ENCODE measurements at places on chromosomes 1 and 21.

DNA sequence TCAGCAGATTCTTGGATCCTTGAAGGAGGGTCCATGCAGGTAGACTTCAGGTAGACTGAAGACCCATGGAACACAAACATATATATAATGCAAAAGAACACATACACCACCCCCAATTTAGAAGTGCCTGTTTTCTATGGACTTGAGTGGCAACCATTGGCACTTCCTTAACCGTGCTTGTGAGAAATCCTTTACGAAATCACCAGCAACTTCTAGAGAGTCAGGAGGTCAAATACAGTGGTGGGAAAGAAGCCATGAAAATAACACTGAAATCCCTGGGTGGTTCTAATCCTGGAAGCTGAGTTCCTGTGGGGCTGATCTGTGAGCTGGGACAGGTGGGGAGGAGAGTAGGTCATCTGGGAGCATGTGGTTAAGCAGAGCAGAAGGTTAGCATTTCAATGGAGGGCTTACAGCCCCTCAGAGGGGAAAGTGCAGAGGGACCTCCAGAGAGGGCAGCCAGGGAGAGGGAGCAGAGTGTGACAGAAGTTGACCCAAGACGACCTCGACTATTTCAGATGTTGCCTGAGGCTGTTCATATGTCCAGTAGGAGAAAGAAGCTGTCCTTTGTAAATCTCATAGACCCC lies 13.0 kb upstream of the IL10 start:
- DNase-seq, result no peak

DNA sequence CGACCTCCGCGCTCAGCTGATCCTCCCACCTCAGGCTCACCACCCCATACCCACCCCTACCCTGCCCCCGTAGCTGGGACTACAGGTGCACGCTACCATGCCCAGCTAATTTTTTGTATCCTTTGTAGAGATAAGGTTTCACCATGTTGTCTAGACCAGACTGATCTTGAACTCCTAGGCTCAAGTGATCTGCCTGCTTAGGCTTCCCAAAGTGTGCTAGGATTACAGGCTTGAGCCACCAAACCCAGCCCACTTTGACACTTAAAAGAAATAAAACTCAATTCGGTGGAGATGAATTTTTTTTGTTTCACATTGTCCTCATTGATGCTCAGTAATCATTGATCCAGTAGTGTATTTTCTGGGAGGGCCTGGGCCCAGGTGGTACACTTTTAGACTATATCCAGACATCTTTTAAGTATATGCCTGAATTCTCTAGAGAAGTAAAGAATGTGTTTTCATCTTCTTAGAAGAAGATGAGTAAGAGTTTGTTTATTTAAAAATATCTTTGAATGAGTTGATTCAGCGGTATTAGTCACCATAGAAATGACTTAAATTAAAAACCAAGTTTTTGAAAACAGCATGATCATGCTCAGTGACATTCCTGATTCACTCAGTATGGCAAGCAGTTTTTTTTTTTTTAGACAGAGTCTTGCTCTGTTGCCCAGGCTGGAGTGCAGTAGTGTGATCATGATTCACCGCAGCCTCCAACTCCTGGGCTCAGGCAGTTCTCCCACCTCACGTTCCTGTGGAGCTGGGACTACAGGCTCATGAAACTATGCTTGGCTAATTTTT lies 57.8 kb downstream of the EPB41 start:
- no peak for DNase-seq

DNA sequence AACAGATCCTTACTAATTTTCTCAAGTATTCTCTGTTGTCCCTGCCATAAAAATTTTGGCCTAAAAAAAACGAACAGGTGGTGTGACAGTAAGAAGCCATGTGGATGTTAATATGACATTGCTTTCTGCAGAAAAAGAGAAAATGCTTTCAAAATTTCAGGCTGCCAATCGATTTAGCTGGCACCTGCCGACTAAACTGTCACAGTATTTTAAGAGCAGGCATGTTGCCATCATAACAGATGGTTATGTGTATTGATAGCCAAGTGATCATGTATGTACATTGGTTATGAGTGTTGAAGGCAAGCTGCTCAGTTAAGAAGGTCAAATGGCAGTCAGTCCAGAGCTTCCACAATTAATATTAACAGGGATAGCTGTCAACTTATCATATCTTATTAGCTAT lies 1017.0 kb downstream of the MRPL39 start:
- peak; percentile 99 for DNase-seq

DNA sequence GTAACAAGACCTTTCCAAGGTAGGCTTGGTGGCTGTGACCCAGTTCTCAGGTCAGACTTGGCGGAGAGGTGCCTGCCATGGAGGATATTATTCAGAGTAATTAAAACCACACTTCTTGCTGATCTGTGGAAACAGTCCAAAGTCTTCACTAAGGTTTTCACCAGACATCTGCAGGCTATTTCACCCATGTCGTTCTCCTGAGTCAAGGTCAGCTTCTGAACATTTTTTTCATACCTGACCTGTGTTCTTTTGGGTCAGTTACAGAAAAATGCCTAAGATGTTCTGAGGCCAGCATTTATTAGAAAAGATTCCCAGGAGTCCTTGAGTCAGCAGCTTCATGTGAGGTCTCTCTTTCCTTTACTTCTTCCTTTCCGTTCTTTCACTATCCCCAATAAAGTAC lies 54.9 kb downstream of the RGL1 start:
- DNase-seq, result no peak

DNA sequence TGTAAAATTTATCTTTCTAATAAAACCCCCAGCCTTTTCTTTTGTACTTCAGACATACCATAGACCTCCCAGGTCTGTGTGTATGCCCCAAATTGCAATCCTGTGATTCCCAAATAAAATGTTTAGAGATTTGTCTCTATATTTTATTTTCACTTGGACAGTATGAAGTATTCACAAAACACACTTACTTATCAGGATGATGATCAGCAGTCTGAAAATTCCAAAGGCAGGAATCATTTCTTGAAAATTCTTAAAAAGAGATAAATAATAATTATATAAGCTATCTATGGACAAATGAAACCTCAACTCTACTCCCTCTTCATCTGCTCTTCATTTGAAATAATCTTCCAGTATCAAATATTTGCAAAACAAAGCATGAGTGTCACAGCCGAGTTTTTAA lies 11.6 kb upstream of the GJA9 start:
- DNase-seq, result no peak

DNA sequence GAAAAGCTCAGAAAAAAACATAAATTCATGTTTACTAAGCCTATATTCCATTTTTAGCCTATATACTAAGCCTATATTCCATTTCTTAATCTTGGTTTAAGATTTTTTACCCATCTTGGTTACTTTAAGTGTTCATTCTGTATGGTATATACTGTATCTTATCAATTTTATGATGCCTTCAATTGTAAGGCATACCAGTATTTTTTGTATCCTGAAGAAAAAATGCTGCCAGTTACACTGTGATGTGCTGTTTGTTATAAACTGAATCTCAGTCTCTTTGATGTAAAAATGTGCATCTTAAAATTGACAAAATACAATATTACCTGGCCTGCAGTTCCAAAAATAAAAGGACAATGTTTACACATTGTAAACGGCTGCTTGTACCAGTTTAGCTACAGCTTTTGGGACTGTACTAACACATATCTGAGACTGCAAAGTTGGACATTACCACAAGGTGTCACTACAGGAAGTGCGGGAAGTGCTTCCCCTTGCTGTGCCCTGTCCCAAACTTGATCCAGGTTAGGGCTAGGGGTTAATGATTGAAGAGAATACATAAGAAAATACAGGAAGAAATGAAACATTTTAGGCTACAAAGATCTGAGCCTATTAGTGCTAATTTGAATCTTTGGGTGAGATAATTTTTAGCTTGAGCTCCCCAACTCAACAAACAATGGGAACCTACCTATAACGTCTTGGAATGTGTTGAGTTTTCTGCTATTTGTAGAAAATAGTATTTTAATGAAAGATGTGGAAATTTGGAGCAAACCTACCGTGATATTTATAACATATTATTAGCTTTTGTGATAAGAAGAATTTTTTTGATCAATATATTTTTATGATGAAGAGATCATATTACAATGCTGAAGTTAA lies 108.9 kb downstream of the LBR start:
- DNase-seq, result peak; percentile 55

- DNase-seq, result no peak
Observed at GRCh38 chr1:94056996-94057395, 64.0 kb downstream of the ABCA4 start.

GRCh38 chr1:39698568-39698967 lies 7.3 kb upstream of the HPCAL4 start:
- no peak for DNase-seq

DNA sequence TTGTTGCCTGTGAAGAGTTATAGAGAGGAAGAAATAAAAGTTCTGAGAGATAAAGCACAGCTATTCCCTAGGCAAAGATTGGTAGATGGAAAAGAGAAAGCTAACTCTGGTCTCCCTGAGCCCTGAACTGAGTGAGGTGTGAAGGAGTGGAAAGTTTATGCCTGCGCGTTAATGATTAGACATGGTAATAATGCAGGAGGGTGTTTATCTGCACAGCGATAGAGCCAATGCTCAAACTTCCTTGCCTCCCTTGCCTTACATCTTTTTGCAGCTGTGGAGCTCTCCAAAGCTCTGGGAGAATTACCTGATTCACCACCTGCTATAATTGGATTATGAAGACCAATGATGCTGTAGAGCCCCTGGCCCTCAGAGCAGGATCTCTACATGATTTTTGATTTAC lies 32.8 kb upstream of the CHRM3 start:
- DNase-seq, result no peak

GRCh38 chr1:81730881-81731280 lies 69.9 kb upstream of the ADGRL2 start:
- no peak for DNase-seq

GRCh38 chr1:116018007-116018406 lies 41.7 kb downstream of the SLC22A15 start:
- no peak for DNase-seq

- DNase-seq, result peak; percentile 57
Observed at GRCh38 chr1:8858888-8859706, 19.4 kb downstream of the ENO1 start.

DNA sequence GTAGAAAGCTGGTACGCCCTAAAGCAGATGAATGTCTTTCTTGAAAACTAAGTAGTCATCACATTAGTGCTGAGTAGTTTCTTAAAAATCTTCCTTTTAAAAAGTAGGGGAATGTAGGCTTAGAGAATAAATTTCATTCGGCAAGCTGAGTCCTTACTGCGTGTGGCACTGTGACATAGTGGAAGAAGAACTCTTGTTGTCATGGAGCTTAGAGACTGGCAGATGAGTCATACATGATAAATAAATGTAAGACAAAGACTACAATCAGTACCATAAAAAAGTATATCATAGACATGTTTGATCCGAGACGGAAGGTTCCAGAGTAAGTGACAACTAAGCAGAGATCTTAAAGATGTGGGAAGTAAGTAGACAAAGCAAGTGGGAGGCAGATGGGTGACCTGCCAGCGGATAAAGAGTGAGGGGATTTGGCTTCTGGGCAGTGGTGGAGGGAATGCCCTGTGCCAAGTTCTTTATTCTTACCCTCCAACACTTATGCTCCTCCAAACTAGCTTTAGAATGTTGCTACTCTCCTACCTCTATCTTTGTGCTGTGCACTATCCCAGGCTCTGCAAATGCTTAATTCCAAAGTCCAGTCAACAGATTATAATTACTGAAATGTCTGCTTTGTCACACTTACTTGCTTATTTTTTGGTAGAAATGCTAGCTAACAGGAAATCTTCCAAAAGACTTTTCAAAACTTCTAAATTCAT lies 608.5 kb upstream of the USP24 start:
- DNase-seq, result peak; percentile 20

DNA sequence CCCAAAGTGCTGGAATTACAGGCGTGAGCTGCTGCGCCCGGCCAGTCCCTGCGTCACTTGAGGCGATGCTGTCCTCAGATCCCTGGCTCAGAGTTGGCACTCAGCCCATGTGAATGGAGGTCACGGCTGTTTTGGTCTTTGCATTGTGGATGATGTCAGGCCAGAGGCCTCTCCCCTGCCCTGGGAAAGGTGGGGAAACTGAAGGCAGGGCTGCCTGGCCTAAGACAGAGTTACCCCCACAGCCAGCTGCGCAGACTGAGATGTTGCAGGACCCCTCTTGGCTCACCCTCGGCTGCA lies 821 bp downstream of the MASP2 start:
- DNase-seq, result no peak

- no peak for DNase-seq
Observed at GRCh38 chr1:39776400-39776713, 5.2 kb upstream of the OXCT2 start.

DNA sequence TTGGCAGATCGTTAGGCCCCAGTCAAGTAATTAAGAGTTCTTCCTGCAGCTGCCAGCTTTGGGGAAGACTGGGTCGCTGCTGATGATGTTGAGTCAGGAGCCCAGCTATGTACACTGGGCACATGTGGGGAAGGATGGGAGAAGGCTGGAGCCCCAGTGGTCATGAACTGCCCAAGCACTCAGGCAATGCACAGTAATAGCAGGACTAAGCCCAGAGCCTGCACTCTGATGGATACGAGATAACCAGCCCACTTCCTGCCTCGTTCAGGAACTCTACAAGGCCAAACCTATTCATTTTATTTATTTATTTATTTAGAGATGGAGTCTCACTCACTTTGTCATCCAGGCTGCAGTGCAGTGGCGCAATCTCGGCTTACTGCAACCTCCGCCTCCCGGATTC lies 81.1 kb upstream of the BTG3 start:
- no peak for DNase-seq

GRCh38 chr1:11714831-11715575 lies 20.9 kb upstream of the AGTRAP start:
- DNase-seq, result peak; percentile 98

GRCh38 chr21:45886610-45887026 lies 95.0 kb upstream of the COL6A1 start:
- DNase-seq, result no peak

DNA sequence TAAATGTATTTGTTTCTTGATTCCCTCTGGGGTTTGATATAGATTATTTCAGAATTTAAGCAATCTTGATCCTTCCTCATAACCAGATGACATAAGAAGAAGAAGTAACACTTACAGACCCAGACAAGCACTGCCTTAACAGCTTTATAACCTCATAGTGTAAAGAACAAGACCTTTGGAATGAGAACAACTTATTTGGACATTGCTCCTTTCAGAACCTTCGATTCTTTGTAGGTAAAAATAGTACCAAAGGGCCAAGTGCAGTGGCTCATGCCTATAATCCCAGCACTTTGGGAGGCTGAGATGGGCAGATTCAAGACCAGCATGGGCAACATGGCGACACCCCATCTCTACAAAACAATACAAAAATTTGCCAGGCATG lies 15.0 kb downstream of the TM2D1 start:
- no peak for DNase-seq

- DNase-seq, result no peak
Observed at GRCh38 chr21:42245331-42246193, 26.6 kb downstream of the ABCG1 start.
